ENCODE measurements at places on chromosomes 1 and 21. TPM values are rescaled to one million over a fixed set of nuclear protein-coding genes. Genes with fewer than 3 reads are reported as not detected.

SPRR2E gene
- not detected for polyA plus RNA-seq

RXRG gene
- polyA plus RNA-seq, result not detected

DNA sequence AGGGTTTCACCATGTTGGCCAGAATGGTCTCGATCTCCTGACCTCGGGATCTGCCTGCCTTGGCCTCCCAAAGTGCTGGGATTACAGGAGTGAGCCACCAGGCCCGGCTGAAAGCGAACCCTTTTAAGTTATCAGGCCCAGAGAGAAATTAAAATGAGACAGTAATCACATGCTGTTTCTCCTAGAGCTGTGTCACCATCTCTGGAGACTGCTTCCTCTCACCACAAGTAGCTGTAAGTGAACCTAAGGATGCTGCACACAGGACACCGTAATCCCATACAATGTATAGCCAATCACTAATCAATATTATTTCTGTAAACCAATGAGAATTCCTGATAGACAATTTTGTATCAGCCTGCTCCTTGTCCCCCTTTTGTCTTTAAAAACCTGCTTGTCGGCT lies 5.7 kb upstream of the CSTB start:
- H3K36me3 ChIP-seq, result no peaks in the 10 kb centered on the region
- no peak for DNase-seq
- peaks cover 2% of the 10 kb centered on the region for H3K27me3 ChIP-seq
- H3K27ac ChIP-seq, result no peak overlapping the region

- no peaks in the 10 kb centered on the region for H3K4me1 ChIP-seq
- no peaks in the 10 kb centered on the region for H3K27me3 ChIP-seq
- H3K27ac ChIP-seq, result no peak overlapping the region
- H3K36me3 ChIP-seq, result no peaks in the 10 kb centered on the region
- no peak overlapping the region for H3K4me3 ChIP-seq
These were observed 908 bp downstream of the KRTAP19-1 start for GRCh38 chr21:30479259-30479658.

GRCh38 chr1:118158924-118159323 lies 26.1 kb downstream of the SPAG17 start:
- H3K27me3 ChIP-seq, result no peaks in the 10 kb centered on the region
- H3K27ac ChIP-seq, result no peak overlapping the region
- DNase-seq, result no peak
- no peak overlapping the region for H3K4me3 ChIP-seq
- no peaks in the 10 kb centered on the region for H3K36me3 ChIP-seq
- H3K4me1 ChIP-seq, result no peaks in the 10 kb centered on the region

DNA sequence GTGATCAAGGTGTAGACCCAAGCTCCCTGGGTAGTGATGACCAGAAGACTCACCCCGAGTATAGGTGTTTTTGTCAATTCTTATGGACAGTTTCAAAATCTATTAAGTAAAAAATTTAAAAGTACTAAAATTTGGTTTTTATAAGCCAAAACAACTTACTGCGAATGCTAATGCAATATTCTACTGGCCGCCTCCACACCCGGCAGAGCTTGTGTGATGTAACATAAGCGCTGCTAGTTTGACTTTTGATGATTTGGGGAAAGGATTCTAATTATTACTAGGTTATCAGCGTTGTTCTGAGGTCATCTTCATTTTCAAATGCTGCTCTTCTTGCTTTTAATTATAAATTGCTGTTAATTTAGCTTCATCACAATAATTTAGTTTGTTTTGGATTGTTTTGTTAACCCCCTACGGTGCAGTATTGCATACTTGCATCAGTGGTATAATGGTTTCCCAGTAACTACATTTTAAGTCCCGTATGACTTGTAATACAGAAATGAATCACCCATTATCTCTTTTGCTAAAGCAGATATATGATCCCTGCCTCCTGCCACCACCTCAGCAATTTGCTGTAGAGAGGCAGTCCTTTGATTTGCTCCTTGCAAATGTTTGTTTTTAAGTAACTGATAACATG lies 178.0 kb downstream of the SDCCAG8 start:
- no peaks in the 10 kb centered on the region for H3K4me1 ChIP-seq
- H3K27me3 ChIP-seq, result no peaks in the 10 kb centered on the region
- no peak overlapping the region for H3K27ac ChIP-seq
- no peaks in the 10 kb centered on the region for H3K36me3 ChIP-seq
- no peak overlapping the region for H3K4me3 ChIP-seq

Measured in endothelial cell of umbilical vein (primary cell).